ENCODE measurements at places on chromosomes 6 and 20. TPM values are rescaled to one million over a fixed set of nuclear protein-coding genes. Genes with fewer than 3 reads are reported as not detected.

Gene ANKEF1
- not detected for polyA plus RNA-seq

Gene ZNF831
- polyA plus RNA-seq = 0.03 TPM

Gene KIAA0408
- polyA plus RNA-seq = 4.2 TPM

Gene SLC16A10
- polyA plus RNA-seq = 5.8 TPM

Gene MYT1
- polyA plus RNA-seq = not detected

Gene DLL1
- polyA plus RNA-seq = 4.0 TPM

Gene MAS1
- polyA plus RNA-seq = not detected

Gene COL9A3
- polyA plus RNA-seq = 0.13 TPM

Gene RBPJL
- 0.38 TPM for polyA plus RNA-seq

Gene EEF1A2
- 0.64 TPM for polyA plus RNA-seq

Gene LIN28B
- polyA plus RNA-seq = not detected

Gene TFAP2C
- polyA plus RNA-seq = not detected

Gene RNF144B
- 4.9 TPM for polyA plus RNA-seq

Gene CST2
- not detected for polyA plus RNA-seq

Gene BTBD3
- polyA plus RNA-seq = 5.1 TPM

GRCh38 chr6:87340230-87340629 is 4.4 kb upstream of the C6orf163 start:
- DNase-seq = no peak

DNA sequence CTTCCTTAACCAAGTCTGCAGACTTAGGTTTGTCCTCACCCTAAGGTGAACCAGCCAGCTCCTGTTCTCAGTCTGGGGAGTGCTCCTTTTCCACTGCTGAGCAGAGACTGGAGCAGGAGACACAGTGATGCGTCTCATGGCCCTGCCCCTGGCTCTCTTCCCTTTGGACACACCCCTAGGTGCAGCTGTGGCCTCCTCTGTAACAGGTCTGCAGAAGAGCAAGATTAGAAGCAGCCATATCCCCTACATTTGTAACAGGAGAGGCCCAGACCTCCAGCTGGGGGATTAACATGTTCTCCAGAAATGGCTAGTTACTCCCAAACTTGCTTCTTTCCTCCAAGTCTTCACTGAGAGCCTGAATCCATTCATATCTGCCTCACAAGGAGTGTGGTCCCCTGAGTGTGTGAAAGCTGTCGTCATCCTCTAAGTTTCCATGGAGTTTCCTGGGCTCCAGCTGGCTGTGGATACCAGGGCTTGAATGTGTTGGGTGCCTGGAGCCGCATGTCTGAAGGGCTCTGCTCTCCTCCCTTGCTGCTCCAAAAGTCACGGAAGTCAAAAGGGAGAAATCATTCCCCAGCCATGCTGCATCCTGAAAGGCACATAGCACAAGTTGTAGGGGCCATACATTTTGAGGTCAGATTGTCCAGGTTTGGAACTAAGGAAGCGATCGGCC is 57.7 kb downstream of the PPP1R14C start:
- peak; percentile 39 for DNase-seq

DNA sequence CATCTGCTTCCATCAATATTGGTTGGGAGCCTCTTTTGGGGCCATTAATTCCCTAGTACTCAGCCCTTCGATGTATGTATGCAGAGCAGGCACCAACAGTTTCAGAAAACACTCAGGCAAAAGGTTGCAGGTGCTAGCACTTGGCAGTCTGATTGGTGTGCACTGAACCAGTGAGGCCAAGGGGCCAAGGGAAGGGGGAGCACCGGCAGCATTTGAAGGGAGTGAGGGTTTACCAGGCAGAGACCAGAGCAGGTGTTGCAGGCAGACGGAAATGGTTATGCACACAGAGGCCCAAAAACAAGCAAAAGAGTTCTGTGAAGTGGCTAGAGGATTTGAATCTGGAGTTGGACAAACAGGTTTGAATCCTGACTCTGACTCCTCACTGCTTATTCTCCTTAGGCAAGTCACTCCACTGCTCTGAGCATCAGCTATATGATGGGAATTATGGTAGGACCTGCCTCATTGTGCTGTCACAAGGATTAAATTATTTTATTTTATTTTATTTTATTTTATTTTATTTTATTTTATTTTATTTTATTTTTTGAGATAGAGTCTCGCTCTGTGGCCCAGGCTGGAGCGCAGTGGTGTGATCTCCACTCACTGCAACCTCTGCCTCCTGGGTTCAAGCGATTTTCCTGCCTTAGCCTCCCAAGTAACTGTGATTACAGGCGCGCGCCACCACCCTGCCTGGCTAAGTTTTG is 58.1 kb upstream of the SHLD1 start:
- DNase-seq = no peak

DNA sequence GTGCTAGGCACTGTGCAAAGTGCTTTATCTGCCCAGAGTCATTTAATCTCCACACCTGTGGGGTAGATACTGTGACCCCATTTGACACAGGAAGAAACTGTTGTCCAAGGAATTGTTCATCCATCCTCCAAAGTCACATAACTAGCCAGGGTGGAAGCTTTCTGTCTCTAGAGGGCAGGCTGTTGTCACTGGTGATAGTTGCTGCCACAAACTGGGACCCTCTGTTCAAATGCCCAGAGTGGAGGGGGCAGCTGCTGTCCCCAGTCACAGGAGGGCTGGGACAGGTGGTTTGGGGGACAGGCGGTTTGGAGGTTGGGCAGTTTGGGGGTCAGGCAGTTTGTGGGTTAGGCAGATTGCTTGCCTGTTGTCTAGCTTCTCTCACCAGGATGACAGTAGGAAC is 16.1 kb upstream of the TMEM242 start:
- no peak for DNase-seq

DNA sequence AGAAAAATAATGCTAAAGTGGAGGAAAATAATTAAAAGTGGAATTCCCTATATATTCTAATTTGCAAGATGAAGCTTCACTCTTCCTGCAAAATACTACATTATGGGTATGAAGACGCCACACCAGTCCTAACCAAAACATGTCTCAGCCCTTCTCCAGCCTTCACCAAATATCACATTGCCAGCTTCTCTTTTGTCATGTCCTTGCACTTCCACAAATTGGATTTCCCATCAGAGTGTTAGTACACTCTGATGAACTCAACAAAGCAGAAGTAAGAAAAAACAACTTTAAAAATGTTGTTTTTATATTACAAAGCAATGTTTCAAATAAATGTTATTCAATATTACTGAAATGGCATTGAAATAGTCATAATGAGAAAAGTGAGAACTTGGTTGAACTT is 62.4 kb upstream of the RNF146 start:
- DNase-seq = no peak

GRCh38 chr20:61045876-61046585 is 206.0 kb upstream of the CDH4 start:
- DNase-seq = no peak

DNA sequence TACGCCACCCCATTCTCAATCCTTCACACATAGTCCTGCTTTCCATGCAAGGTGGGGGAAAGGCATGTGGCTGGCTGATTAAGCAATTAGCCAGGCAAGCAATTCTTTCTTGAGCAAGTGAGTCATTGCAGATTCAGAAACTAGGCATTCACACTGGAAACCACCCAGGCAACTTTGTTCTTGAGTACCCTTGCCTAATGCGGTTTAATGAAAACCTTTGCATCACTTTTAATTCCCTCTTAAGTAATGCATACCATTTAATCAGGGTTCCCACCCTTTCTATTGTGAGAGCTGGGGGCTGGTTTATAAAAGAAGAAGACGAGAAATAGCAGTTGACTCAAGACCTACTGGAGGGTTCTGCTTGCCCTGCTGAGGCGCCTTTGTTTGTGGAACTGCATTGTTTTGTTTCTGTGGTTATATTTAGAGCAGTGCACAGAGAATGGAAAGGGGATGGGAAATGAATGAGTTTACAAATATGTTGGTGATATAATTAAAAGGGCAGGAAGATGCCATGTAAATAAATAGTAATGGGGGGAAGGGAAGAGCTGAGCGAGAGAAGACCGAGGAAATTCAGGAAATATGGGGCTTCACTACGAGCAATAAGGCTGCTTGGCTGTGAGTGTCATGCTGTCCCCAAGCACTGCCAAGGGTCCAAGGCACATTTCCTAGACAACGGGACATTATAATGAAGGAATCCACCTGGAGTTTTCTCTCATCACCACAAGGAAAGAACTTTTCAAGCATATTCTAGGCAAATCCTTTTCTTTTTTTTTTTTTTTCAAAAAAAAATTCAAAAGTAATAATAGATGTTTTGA is 48.8 kb upstream of the TSHZ2 start:
- no peak for DNase-seq

GRCh38 chr6:31081872-31082271 is 30.5 kb downstream of the C6orf15 start:
- DNase-seq = no peak

DNA sequence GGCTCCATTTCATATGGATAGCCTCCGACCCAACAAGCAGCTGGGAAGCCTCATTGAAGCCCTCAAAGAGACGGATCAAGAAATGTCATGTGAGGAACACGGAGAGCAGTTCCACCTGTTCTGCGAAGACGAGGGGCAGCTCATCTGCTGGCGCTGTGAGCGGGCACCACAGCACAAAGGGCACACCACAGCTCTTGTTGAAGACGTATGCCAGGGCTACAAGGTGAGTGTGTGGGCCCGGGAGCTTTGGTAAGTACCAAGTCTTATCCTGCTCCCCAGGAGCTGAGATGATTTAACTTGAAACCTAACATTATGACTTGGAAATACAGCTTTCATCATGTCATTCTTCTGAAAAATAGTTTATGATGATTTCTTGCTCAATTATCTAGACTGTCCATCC is 4.1 kb downstream of the TRIM38 start:
- no peak for DNase-seq

DNA sequence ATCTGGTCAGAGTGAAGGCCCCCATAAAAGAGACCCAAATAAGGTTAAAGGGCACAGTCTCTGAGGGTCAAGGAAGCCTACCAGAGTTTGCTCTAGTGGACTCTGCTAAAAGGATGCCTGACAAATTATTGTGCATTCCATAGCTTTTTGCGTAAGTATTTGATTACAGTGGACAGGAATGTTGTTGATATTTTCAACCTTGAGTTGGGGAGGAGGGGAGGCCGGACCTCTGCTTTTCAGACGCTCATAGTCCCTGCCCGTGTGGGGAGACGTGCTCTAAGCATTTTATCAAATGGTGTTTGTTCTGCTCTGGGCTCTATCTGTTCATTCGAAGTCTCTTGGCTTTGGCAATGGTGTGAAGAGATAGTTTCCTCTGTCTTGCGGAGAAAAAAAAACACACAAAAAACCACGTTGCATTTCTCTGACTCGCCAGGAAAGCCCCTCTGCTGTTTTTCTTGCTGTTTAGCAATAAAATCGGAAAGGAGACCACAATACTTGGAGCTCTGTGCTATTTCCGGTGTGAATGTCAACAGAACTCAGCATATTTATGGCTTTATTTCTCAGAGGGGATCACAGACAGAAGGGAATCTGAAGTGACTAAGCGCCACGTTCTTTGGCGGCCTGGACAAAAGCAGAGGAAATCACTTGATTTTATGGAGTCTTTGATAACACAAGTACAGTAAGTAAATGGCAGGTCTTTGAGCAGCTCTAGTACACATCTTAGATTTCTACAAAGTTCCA is 159.8 kb downstream of the ZFP64 start:
- no peak for DNase-seq

DNA sequence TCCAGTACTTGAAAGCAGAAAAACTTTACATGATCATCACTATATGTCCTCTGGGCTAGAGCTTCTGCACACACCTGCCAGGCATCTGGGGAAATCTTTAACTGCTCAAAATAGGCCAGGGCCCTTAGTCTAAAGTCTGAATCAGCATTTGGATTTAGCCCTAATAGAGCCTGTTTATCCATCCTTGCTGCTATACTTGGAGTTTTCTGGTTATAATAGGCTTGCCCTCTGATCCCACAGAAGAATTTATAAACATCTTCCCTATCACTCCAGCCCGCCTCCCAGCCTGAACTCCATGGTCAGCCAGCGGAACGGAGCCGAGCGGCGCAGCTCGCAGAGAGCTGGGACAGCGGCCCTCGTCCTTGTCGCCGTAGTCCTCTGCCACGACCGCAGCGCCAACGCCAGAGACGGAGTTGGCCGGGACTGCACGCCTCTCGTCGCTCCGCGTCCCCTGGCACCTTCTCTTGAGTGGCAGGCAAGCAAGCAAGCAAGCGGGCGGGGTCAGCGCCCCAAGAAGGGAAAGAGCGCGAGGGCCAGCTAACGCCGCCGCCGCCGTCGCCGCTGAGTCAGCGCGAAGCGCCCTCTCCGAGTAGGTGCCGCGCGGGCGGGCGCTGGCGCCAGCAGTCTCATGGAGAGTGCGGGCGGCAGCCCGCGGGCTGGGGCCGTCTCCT is 25.4 kb upstream of the ASIP start:
- DNase-seq = peak; percentile 92

DNA sequence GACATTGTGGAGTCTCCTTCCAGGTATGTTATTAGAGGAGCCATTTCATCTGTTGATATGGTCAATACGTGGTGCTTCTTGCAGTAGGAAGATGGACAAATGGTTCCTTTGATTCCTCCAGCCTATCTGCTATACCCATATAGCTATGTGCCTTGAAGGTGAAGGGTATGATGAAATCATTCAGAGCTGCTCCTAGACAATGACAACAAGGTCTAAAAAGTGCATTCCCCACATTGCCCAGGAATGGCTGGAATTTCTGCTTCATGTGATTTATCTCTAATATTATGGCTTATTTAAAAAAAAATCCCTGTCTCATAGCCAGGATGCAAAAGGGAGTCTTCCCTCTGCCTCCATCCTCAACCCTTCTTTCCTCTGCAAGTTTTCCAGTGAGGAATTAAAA is 14.1 kb downstream of the DAAM2 start:
- no peak for DNase-seq

DNA sequence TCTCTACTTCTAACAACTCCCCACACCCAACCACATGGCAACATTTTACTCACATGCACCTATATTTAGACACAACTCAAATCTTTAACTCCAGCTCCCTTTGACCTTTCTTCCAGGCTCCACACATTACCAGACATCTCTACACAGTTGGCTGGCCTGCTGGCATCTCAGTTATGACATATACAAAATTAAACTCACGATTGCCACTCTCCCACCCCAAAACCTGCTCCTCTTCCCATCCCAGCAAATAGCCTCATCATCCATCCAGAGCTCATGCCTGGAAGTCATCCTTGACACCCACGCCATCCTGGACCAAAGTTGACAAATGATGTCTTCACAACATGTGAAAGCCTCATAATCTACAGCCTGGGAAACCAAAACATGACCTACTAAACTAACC is 176.6 kb downstream of the PKHD1 start:
- no peak for DNase-seq

- DNase-seq = peak; percentile 87
These were observed 1.4 kb upstream of the PRND start for GRCh38 chr20:4720041-4720976.

DNA sequence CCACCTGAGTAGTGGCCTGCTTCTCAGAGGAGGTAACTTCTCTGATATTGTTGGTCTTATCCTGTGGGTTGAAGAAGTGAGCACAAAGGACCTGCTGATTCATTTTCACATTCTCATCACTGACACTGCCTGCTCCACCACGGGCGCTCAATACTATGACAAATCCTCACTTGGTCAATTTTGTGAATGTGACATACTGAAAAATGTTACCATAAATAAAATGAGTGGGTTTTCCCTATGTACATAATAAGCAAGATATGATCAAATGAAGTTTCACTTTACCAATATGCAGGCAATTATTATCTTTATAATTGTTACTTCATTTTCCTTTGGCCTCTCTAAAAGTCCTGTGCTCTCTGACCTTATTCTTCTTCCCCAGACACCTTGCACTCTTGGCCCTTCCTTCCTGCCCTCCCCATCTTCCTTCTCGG is 71.5 kb upstream of the RIPOR2 start:
- DNase-seq = no peak

- DNase-seq = no peak
These were observed 13.5 kb upstream of the HLA-DQA1 start for GRCh38 chr6:32623693-32624092.

GRCh38 chr6:168895102-168895812 is 358.4 kb downstream of the THBS2 start:
- DNase-seq = peak; percentile 87

GRCh38 chr20:49199729-49200293 is 11.7 kb upstream of the STAU1 start:
- DNase-seq = no peak
